ENCODE measurements at places on chromosomes 16 and 17.

GRCh38 chr16:20285993-20286499 lies 41.3 kb downstream of the GP2 start:
- no peak for DNase-seq

DNA sequence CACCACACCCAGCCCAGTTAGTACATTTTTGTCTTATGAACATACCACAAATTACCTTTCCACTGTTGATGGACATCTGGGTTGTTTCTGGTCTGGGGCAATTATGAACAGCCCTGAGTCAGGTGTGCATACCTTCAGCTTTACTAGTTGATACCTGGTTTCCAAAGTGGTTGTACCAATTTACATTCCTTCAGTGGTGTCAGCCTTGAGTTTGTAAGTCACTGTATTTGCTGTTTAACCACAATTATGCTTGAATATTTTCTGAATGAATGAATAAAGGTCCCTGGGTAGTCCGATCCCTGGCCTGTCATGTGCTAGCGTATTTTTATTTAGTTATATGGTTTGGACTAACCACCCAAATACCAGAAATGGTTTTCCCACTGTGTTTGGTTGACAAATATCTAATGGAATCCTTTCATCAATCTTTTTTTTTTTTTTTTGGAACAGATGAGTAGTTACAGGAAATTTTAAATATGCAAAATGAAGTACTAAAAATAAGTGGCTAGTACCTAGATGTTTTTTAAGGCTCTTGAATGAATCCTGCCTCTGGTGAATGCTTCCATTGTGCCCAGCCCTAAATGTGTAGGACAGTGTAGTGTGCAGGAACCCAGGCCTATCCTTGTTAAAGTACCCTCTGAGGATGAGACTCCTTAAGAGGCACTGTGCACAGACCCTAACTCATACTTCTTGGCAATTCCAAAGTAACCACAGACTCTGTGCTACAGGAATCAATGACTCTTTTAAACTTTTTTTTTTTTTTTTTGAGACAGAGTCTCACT lies 3.7 kb downstream of the DUSP14 start:
- DNase-seq = no peak

DNA sequence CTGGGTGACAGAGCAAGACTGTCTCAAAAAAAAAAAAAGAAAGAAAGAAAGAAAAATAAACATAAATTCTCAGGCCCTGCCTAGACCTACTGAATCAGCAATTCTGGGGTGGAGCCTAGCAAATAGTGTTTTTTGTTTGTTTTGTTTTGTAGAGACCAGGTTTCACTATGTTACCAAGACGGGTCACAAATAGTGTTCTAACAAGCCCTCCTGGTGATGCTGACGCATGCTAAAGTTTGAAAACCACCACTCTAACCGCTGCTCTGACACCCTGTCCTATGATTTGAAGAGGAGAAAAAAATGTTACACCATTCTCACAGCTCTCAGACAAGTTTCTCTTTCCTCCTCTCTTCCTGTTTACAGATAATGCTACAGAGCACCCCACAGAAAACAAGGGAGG lies 1.5 kb downstream of the MRPL10 start:
- DNase-seq = no peak

- DNase-seq = no peak
Measured at GRCh38 chr17:31568539-31568938, 177.1 kb downstream of the RAB11FIP4 start.

DNA sequence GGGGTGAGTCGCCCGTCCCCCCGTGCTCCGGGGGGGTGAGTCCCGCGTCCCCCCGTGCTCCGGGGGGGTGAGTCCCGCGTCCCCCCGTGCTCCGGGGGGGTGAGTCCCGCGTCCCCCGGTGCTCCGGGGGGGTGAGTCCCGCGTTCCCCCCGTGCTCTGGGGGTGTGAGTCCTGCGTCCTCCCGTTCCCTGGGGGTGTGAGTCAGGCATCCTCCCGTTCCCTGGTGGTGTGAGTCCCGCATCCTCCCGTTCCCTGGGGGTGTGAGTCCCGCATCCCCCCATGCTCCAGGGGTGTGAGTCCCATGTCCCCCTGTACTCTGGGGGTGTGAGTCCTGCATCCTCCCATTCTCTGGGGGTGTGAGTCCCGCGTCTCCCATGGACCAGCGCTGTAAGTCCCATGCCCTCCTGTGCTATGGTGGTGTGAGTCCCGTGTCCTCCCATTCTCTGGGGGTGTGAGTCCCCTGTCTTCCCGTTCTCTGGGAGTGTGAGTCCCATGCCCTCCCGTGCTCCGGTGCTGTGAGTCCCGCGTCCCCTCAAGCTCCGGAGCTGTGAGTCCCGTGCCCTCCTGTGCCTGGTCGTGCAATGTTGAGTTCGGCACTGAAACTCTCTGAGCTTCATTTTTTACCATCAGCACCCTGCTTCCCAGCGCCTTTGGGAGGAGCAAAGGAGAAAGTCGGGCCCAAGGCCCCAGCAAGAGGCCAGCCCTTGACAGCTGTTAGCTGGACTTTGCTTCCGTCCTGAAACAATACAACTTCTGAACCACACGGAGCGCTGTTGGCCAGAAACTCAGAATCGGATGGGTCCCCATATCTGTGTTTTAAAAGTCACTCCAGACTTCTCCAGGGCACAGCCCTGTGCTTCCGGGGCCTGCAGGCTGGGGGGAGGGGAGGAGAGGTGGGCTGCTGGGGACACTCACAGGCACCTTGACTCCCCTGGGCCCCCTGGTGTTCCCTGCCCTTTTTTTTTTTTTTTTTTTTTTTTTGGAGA lies 11.5 kb upstream of the ZC3H18 start:
- no peak for DNase-seq

DNA sequence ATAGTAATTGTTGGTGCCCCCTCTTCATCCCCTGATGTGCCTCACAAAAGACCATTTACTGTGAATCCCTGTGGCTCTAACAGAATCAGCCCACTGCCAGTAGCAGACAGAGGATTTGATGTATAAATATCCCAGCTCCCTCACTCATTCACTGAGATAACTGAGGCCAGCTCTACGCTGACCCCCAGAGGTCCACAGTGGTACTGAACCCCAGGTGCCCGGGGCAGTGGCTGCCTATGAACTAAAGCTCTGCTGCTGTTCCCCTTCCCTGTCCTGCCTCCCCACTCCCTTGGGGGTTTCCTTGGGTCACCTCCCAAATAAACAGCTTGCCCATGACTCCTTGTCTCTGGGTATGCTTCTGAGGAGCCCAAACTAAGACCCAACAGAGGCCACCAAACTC lies 295.8 kb downstream of the FOXL1 start:
- DNase-seq = no peak

- DNase-seq = no peak
Measured at GRCh38 chr17:3860939-3861700, 15.1 kb upstream of the NCBP3 start.

- no peak for DNase-seq
Measured at GRCh38 chr16:74591876-74592650, 14.9 kb downstream of the GLG1 start.

DNA sequence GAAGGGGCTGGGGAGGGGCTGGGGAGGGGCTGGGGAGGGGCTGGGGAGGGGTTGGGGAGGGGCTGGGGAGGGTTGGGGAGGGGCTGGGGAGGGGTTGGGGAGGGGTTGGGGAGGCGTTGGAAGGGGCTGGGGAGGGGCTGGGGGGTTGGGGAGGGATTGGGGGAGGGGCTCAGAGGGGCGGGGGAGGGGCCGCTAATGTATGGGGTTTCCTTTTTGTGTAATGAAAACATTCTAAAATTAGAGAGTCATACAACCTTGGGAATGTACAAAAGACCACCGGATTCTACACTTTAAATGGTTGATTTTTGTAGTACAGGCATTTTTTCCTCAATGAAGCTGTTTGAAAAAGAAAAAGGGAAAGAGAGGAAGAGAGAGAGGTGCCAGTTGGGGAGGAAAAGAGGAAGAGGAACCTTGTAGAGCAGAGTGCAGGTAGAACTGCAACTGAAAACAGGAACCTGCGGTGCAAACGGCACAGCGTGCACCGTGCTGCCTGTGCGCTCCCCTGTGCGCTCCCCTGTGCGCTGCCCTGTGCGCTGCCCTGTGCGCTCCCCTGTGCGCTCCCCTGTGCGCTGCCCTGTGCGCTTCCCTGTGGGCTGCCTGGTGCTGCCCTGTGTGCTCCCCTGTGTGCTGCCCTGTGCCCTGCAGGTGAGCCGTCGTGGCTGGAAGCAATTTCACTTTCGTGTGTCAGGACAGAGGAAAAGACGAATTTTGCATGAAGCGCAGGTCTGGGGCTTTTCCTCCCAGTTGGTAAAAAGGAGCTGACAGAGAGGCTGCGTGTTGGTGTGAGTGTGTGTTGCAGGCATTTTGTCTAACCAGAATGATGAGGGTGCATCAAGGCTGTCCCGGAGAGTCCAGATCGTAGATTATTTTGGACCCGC lies 40.8 kb downstream of the METRNL start:
- DNase-seq = no peak

DNA sequence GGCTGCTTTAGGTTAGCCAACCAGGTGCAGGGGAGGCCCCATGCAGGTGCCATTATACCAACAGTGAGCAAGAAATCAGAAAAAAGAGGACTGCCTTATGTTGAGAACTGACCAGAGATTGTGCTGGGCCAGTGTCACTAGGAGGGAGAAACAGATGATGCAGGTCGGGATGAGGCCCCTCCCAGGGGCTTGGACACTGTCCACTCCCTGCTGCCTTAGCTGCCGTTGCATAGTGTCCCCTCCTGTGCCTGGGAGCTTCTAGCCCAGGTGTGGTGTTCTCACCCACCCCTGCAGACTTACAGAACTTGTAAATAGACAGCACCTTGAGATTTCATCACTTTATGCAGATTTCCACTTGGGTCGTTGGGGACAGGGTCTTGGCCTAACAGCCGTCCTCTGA lies 36.7 kb downstream of the PLD6 start:
- DNase-seq = no peak

DNA sequence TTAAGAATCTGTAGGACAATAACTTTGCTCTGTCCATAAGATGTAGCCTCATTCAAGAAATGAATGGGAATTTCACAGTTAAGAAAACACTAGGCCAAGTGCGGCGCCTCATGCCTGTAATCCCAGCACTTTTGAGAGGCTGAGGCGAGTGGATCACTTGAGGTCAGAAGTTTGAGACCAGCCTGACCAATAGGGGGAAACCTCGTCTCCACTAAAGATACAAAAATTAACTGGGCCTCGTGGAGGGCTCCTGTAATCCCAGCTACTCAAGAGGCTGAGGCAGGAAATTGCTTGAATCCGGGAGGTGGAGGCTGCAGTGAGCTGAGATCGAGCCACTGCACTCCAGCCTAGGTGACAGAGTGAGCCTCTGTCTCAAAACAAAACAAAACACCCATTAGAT lies 19.9 kb upstream of the RSL1D1 start:
- no peak for DNase-seq

- DNase-seq = no peak
Measured at GRCh38 chr17:71482625-71483024, 638.2 kb upstream of the SOX9 start.

DNA sequence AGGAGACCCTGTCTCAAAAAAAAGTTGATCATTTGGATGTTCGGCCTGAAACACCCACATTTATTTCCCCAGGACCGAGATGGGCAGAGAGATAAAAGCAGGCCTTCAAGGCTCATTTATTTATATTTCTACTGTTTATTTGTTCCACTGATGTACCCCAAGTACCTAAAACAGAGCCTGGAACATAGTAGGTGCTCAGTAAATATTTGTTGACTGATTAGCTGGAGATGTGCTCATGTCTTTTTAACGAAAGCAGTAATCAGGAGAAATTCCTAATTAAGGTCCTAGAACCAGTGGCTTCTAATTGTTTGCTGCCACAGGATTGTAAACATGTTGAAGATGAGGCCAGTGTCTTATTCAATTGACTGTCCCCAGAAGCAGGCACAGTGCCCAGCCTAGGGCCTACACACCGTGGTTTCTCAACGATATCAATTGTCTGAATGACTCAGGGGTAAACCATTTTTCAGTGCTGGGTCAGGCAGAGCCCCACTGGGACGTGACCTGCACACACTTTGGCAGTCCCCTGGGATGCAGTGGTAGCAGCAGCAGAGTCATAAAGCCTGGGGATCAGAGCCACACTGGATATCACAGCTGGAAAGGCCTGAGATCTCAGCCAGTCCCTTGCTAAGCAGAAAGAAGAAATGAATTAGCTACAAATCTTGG lies 34.8 kb downstream of the SOST start:
- DNase-seq = no peak

DNA sequence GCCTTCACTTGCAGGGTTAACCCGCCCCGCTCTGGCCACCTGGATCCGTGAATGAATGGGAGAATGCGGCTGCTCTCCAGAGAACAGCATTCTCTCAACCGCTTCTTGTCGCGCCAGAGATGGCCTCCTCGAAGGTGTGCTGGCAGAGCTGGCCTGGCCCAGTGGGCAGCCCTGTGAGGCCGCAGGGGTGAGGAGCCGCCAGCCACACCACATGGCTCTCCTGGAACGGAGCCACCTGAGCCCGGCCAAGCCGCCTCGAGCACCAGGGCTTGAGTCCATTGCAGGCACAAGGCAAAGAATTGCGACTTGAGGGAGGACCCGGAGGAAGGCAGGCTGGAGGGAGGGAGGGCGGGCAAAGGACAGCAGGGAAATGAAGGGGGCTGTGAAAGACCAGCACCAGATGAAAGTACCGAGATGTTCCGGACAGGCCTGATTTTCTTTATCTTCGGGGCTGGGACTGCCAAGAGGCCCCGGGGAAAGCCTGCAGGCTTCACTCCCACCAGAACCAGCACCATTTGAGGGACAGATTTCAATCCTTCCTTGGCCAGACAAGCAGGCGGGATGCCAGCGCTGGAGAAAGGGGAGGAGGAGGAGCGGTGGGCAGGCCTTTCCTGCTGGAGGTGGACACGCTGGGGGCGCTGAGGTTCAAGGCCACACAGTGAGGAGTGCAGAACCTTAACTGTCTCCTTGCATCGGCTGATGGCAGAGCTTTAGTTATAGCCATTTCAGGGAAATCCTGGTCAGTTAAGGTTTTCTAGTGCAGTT lies 69.4 kb downstream of the MRC2 start:
- DNase-seq = no peak

- DNase-seq = no peak
Measured at GRCh38 chr16:62067182-62067581, 30.9 kb upstream of the CDH8 start.

DNA sequence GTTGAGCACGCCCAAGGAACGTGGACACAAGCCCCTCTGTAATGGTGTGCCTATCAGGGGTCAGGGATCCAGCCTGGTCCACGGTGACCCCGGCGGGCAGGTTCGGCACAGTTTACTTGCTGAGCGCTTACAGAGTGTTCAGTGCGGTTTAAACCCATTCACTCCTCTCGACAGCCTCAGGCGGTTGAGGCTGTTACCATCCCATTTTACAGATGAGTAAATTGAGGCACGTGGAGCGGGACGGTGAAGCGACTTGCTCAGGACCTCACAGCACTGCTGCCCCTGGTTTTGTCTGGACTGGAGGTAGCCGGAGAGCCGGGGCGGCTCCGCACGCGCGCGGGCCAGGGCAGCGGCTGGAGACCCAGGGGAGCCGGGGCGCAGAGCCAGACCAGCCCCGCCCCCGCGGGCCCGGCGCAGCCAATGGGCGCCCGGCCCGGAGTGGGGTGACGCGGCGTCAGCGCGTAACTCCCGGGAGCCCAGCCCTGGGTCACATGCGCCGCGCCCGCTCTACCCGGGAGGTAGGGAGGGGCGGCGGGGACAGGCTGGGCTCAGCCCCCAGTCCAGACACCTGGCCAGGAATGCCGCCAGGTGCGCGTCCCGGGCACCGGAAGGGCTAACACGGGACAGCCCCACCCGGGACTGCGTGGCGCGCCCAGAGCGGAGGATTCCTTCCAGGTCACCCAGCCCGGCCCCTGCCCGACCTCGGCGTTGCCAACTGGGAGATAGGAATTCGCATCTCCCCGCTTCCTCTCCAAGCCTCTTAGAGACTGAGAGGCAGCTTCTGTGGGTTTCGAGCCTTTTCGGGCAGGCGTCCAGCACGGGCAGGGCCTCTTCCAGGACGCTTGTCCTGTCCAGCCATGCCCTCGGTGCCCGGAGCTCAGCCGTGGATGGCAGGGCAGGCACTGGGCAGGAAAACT lies 3.3 kb upstream of the SREBF1 start:
- DNase-seq = peak; percentile 65
